ENCODE measurements at places on chromosomes 13 and 19.

- DNase-seq: no peak
Observed at GRCh38 chr13:31008400-31009115, 76.1 kb downstream of the TEX26 start.

- DNase-seq: no peak
Observed at GRCh38 chr19:54573330-54573872, at the start of gene LILRA2. Gene LILRA2 (plus strand): TSS chr19:54573790. CDS start chr19:54573879, 89 bp downstream.

DNA sequence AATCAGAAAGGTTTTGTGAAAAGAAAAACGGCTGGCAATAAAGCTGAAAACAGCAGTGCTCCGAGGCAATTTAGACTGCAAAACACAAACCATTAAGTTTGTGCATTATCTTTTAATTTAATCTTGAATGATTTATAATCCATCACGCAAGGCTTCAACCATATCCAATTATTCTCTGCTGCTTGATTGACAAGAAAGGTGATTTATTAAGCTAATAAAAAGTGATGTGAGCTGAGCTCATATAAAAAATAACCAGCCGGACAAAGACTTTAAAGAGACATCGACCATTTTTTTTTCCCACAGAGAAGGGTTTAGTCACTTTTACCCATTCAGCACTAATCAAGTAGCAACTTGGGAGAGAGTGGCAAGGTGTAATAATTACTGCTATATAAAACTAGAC, 33.6 kb downstream of the TSHZ3 start:
- no peak for DNase-seq

GRCh38 chr19:35015954-35016351, 14.3 kb upstream of the SCN1B start:
- DNase-seq: no peak

DNA sequence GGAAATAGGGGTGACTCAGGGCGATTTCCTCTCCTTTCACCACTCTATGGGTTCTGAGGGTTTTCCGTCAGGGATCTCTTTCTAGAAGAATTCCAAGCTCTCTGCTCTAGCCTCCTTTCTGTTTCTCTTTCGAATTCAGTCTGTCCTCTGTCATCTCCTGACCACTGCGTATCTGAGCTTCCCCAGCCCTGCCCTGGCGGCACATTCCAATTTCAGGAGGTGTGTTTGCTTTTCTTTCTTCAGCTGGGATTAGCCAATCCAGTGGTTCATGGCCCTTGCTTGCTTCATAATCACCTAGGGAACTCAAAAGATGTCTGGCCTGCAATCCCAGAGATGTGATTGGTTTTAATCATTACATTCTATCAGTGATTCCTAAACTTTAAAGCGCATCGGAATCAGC, 9.4 kb downstream of the IFNL2 start:
- no peak for DNase-seq

GRCh38 chr19:40960780-40961179, 30.3 kb upstream of the CYP2B6 start:
- no peak for DNase-seq

GRCh38 chr19:18308051-18308947, 14.6 kb downstream of the LSM4 start:
- DNase-seq: no peak

DNA sequence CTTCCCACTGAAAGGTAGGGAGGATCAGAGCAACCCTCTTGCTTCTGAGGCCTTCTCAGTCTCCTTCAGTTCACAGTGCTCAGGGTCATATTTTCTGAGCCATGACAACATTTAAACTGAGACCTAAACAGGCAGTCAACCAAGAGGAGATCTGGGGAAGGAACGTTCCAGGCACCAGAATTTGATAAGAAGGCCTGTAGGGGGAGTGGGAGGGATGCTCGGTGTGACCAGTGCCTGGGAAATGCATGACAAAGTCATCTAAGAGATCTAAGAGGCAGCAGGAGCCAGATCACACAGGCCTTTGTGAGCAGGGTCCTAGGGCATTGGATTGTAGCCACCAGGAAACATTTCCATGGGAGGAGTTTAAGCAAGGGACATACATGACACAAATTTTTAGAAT, 71.6 kb downstream of the SHISA2 start:
- no peak for DNase-seq

DNA sequence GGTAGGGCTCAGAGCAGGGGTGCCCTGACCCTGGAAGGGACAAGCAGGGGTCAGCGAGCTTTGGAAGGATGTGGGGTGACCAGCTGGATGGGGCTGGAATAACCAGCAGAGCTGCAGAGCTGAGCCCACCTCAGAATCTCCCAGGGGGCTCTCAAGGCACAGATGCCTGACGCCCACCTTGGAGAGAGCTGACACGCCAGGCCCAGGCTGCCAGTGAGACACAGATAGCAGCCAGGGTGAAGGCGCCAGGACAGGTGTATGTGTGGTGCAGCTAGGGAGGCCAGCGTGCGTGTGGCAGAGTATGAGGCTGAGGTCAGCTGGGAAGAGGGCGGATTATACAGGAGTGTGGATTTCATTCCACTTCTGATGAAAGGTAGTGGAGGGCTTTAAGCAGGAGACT, 8.9 kb downstream of the AP1M1 start:
- DNase-seq: no peak

DNA sequence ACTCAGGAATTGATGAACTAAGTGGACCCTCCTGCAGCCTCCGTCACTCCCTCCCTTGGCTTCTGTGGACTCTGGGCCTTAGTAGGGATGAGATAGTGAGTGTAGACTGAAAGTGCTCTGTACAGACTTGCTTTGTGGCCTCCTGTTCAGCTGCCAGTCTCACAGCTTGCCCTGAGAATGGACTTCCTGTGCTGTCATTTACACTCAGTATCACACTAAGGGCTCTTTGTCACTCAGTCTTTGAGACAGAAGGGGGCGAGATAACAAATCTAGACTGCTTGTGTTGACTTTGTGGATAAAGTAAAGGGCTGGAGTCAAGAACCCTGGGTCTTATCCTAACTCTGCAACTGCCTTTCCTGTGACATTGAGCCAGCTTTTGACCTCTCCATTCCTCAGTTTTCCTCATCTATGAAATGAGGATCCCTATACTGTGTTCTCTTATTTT, 21.0 kb upstream of the SPRY2 start:
- no peak for DNase-seq

- DNase-seq: no peak
Observed at GRCh38 chr19:53768401-53768800, 55.7 kb downstream of the NLRP12 start.
